Amniotic stem cell (primary cell): ENCODE measurements at places on chromosomes 6 and 20.

DNA sequence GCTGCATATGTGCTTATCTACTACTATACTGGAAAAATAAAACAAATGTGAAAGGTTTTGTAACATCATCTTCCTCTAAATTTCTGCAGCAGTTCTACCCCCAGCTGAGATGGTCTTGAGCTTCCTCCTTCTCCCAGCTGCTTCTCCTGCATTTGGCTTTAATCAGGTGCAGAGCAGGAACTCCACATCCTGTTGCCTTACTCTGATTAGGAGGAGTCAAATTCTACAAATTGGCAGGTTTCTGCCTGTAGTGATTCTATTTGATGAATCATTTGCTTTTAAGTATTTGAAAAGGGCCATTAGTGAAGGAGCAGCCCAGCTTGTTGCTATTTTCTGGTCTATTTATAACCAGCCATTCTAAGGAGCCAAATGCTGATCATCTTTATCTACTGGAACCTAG is 224.5 kb downstream of the GMDS start:
- DNase-seq = no peak

DNA sequence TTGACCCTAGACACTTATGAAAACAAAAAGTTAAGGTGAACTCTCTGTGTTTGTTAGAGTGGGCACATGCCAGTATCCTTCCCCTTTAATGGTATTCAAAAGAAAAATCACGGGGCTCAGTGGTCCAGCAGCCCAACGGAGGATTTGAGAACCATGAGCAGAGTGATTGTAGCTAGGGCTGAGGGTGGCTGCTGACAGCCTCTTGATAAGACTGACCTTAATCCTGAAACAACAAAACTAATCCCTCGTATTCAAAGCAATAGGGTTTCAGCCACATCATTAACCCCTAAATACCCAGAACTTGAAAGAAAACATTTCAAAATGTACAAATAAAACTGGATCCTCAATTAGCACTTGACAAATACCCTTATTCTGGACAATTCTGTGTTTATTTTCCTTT is 95.1 kb downstream of the SNAP25 start:
- DNase-seq = no peak

- DNase-seq = no peak
These were observed 45.8 kb downstream of the GABRR2 start for GRCh38 chr6:89269252-89269651.

DNA sequence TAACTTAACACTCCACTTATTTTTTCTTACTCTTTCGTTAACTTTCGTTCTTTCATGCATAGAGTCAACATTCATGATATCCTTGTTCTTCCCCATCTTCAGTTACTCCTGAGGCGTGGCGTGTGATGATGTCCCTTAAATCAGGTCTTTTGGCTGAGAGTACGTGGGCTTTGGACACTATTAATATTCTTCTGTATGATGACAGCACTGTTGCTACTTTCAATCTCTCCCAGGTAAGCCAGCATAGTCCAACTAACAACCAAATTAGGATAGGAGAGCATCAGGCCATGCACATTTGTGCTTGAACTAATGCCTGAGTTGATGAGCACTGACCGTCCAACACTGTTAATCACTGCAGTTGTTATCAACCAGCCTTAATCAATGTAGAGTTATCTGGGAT is 119.6 kb downstream of the TMEM242 start:
- DNase-seq = no peak

GRCh38 chr6:87373377-87373776 is 28.8 kb downstream of the C6orf163 start:
- DNase-seq = no peak
